ENCODE measurements at places on chromosomes 12 and 14. TPM values are rescaled to one million over a fixed set of nuclear protein-coding genes. Genes with fewer than 3 reads are reported as not detected.

DNA sequence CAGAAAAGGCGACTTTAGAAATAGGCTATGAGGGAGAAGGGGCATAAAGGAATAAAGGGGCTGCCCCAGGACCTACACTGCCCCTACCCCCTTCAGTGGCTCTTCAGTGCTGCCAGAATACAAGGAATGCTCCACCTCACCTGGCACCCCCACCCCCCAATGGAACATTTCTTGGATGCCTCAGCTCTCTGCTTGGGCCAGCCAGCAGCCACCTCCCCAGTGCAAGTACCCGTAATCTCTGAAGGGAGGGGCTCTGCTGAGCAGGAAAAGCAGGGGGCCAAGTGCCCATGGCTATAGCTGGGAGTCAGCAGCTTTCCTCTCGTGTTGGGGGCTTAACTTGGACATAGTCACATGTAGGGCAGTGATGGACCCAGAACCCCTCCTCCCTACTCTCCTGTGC lies 33.3 kb downstream of the BAZ2A start:
- no peak for DNase-seq
- no peak overlapping the region for H3K27ac ChIP-seq
- H3K4me3 ChIP-seq: no peak overlapping the region
- no peaks in the 10 kb centered on the region for H3K36me3 ChIP-seq

DNA sequence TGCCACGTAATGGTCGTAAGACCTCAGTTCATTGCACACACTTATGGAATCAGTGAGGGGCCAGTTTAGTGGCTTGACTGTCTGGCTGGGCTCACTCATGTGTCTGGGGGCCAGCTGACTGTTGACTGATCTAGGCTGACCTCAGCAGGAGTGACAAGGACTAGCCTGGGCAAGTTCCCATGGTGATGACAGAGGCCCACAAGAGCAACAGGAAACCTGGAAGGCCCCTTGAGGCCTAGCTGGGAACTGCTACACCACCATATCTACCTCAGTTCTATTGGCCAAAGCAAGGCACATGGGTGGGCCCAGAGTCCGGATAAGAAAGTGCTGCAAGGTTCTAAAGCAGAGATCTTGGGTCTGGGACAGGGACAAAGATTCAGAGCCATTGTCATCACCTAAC lies 21.3 kb upstream of the RFLNA start:
- no peaks in the 10 kb centered on the region for H3K27me3 ChIP-seq
- DNase-seq: no peak
- H3K4me3 ChIP-seq: no peak overlapping the region
- no peak overlapping the region for H3K27ac ChIP-seq

DNA sequence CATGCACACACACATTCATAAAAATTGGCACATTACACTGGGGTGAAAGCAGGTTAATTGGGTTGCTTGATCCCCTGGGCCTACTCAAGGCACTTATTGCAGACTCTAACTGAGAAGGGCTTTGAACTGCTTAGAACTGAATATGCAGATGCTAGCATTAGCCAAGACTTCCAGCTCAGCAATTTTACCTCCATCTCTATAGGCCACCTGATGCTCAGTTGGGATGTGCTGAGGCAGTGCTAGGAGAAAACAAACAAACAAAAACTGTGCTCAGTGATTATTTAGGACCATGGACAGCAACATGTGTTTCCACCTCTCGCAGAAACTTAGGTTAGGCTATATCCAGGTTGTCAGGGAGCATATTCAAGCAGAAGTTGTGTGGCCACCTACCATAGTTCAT lies 124.8 kb upstream of the WSCD2 start:
- H3K4me3 ChIP-seq: no peak overlapping the region
- no peak for DNase-seq
- no peaks in the 10 kb centered on the region for H3K36me3 ChIP-seq
- H3K4me1 ChIP-seq: no peaks in the 10 kb centered on the region

GRCh38 chr14:35258420-35258819 lies 33.8 kb upstream of the PSMA6 start:
- no peaks in the 10 kb centered on the region for H3K27me3 ChIP-seq
- no peak overlapping the region for H3K27ac ChIP-seq
- no peaks in the 10 kb centered on the region for H3K36me3 ChIP-seq

GRCh38 chr12:24996820-24997219 lies 47.9 kb upstream of the BCAT1 start:
- no peaks in the 10 kb centered on the region for H3K4me1 ChIP-seq
- H3K36me3 ChIP-seq: no peaks in the 10 kb centered on the region
- H3K27me3 ChIP-seq: no peaks in the 10 kb centered on the region
- no peak for DNase-seq

DNA sequence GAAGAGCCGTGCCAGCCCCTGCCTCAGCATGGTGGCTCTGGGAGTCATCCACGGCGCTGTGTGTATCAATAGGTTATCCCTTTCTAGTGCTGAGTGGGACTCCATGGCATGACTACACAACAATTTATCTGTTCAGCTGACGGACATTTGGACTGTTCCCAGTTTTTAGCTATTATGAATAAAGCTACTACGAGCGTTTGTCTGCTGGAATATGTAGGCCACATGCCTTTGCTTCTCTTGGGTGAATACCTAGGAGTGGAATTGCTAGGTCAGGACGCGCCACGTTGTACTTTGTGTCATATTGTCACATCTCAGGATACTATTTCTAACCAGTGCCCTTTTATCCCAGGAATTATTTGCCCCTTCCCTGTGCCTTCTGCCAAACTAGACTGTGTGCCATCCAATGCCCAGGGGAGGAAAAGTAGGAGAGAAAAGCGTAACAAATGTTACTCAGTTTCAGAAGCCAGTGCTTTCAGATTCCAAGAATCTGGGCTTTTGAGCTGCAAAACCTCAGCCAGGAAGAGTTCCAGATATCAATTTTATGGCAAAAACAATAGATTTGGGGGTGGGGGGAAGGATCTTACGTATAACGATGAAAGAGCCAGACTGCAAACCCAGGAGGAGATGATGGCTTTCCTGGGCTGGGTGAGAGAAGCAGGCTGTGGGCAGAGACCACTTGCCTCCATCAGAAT lies 62.5 kb upstream of the NCOR2 start:
- no peaks in the 10 kb centered on the region for H3K27me3 ChIP-seq
- no peak for DNase-seq
- H3K4me3 ChIP-seq: no peak overlapping the region
- peaks cover 15% of the 10 kb centered on the region for H3K4me1 ChIP-seq

Gene DCD
- not detected for total RNA-seq

Gene MIP
- total RNA-seq: not detected

Gene FOXA1
- not detected for total RNA-seq

Gene MEG3
- total RNA-seq: 43.3 TPM

Gene SLC25A21
- 3.0 TPM for total RNA-seq

Gene TEAD4
- 26.6 TPM for total RNA-seq

Gene CEP170B
- total RNA-seq: 1.2 TPM

Gene AGAP2
- total RNA-seq: 3.8 TPM
